Ovary (tissue), 10 donors: ENCODE measurements at places on chromosomes 7 and 10. TPM values are rescaled to one million over a fixed set of nuclear protein-coding genes. Genes with fewer than 3 reads are reported as not detected.

GRCh38 chr7:128919881-128920799, 9.6 kb upstream of the KCP start:
- H3K36me3 ChIP-seq: no peaks in the 10 kb centered on the region
- H3K4me1 ChIP-seq: no peaks in the 10 kb centered on the region
- no peak overlapping the region for H3K4me3 ChIP-seq
- H3K27me3 ChIP-seq: no peaks in the 10 kb centered on the region

- H3K27me3 ChIP-seq: no peaks in the 10 kb centered on the region
- H3K36me3 ChIP-seq: no peaks in the 10 kb centered on the region
- no peak overlapping the region for H3K27ac ChIP-seq
- DNase-seq: no peak
- H3K4me3 ChIP-seq: no peak overlapping the region
Measured at GRCh38 chr7:157160433-157160832, 21.7 kb downstream of the UBE3C start.

GRCh38 chr7:140923358-140924006, 1.2 kb downstream of the BRAF start:
- no peaks in the 10 kb centered on the region for H3K27me3 ChIP-seq
- peak overlapping the region; percentile 92 for H3K27ac ChIP-seq
- no peak for DNase-seq
- H3K4me1 ChIP-seq: no peaks in the 10 kb centered on the region
- H3K4me3 ChIP-seq: peak overlapping the region; percentile 98
- H3K36me3 ChIP-seq: no peaks in the 10 kb centered on the region

- no peaks in the 10 kb centered on the region for H3K36me3 ChIP-seq
- H3K27ac ChIP-seq: no peak overlapping the region
- H3K27me3 ChIP-seq: no peaks in the 10 kb centered on the region
- no peak for DNase-seq
- peaks cover 14% of the 10 kb centered on the region for H3K4me1 ChIP-seq
Measured at GRCh38 chr10:131090761-131091661, 220.5 kb downstream of the TCERG1L start.

DNA sequence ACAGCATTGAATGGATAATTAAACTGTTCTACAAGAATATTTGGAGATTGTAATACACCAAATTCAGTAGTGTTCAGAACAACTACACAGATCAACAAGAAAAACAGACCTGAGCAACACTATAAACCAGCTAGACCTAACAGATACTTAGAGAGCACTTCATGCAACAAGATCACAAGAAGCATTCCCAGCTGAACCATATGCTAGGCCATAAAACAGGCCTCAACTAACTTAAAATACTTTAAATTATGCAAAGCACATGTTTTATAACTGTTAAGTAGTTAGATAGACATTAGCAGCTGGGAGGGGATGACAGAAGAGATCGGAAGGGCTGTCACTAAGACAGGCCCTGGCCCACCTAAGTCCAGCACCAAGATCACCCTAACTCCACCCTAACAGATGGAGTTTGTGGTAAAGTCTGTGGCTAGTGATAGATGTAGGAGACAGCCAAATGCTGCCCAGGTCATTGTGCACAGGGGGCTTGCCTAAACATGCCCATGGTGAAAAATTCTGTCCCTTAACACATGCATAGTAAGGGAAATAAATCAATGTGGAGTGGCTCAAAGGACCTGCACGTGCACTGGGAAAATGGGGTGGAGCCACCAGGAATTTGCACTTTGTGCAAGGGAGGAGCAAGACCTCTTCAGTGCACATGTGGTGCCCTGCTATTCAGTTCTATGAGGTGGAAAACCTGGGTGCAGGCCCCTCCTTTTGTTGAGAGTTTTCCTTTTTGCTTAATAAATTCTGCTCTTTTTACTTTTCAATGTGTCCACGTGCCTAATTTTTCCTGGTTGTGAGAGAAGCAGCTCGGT, 567.8 kb upstream of the NRG3 start:
- no peaks in the 10 kb centered on the region for H3K27me3 ChIP-seq
- H3K36me3 ChIP-seq: no peaks in the 10 kb centered on the region
- no peaks in the 10 kb centered on the region for H3K4me1 ChIP-seq
- no peak overlapping the region for H3K4me3 ChIP-seq
- H3K27ac ChIP-seq: no peak overlapping the region

DNA sequence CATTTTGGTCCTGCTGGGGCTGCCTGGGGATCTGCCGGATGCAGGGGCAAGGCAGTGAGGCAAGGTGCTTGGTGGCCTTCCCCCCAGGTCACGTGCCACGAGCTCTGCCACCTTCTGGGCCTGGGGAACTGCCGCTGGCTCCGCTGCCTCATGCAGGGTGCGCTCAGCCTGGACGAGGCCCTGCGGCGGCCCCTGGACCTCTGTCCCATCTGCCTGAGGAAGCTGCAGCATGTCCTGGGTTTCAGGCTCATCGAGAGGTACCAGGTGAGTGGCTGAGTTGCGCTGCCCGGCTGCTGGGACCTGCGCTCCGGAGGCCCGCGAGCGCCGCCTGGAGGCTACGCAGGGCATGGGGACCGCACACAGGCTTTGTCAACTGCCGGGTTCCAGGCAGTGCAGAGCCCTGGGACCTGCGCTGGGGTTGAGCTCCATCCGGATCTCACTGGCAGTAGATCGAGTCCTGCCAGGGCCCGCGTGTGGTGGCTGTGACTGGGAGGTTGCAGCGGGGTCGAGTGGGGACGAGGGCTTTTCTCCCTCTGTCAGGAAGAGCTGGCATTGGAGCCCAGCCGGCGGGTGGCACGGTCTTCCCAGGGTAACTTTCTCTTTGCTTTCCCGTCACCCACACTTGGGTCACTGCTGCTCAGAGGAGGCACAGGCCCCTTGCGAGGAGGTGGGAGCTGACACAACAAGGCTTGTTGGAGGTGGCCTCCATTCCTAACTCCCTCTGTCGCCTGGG, 21.7 kb downstream of the AMZ1 start:
- H3K36me3 ChIP-seq: no peaks in the 10 kb centered on the region
- peaks cover 4% of the 10 kb centered on the region for H3K4me1 ChIP-seq
- H3K4me3 ChIP-seq: no peak overlapping the region
- peak; percentile 59 for DNase-seq

- H3K4me3 ChIP-seq: no peak overlapping the region
- no peak for DNase-seq
- no peaks in the 10 kb centered on the region for H3K27me3 ChIP-seq
Measured at GRCh38 chr10:108685863-108686531, 1237.3 kb downstream of the XPNPEP1 start.

UNC5B gene
- 6.8 TPM for total RNA-seq

SFTPA1 gene
- total RNA-seq: 0.40 TPM
